ENCODE measurements at places on chromosomes 3 and 15.

GRCh38 chr3:53079147-53079546, 33.3 kb upstream of the SFMBT1 start:
- no peak for DNase-seq

GRCh38 chr3:24043985-24044384, 98.9 kb downstream of the NR1D2 start:
- DNase-seq = no peak

GRCh38 chr3:195036574-195036973, 234.4 kb downstream of the XXYLT1 start:
- DNase-seq = no peak

GRCh38 chr15:91456921-91457320, 356.9 kb downstream of the SV2B start:
- no peak for DNase-seq

GRCh38 chr3:184719709-184720108, 7.8 kb upstream of the MAGEF1 start:
- no peak for DNase-seq

Measured in T-helper 22 cell (primary cell).